ENCODE measurements at places on chromosomes 6 and 20. TPM values are rescaled to one million over a fixed set of nuclear protein-coding genes. Genes with fewer than 3 reads are reported as not detected.

DNA sequence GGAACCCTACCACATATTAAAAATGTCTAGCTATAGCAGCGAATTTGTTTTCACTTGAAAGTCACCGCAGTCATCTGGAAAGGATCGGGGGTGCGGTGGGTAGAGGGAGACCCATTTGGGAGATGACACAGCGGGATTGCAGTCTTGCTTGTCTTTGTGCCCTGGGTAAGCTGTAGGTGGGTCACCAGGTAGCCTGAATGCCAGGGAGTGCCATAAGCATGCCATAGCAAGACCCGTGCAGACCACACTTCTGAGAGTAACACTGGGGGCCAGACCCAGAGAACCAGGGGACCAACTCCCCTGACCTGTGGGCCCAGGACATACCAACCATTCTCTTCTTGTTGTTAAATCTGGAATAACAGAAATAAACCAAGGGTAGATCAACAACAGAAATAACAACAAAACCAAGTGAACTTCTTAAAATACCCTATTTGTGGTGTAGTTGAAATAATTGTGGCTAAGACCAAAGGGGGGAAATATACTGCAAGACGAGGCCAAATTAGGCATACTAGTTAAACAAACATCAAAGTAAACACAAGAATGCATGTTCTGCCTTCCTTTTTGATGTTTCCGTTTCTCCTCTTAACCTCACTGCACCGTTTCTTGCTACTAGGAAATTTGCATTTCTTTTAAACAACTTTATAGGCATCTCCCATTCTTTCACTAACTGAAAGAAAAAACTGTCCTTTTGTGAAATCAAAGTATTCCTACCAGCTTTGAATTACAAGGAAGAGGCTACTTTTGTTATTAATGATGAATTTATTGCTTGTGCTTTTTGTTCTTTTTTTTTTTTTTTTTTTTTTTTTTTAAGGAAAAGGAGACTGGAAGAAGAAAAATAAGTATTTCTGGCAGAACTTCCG, 128.2 kb downstream of the SASH1 start:
- DNase-seq: no peak

- no peak for DNase-seq
Observed at GRCh38 chr20:52060794-52061714, 130.5 kb downstream of the ZFP64 start.

- DNase-seq: no peak
Observed at GRCh38 chr6:8017276-8017701, 46.9 kb downstream of the BLOC1S5 start.

DNA sequence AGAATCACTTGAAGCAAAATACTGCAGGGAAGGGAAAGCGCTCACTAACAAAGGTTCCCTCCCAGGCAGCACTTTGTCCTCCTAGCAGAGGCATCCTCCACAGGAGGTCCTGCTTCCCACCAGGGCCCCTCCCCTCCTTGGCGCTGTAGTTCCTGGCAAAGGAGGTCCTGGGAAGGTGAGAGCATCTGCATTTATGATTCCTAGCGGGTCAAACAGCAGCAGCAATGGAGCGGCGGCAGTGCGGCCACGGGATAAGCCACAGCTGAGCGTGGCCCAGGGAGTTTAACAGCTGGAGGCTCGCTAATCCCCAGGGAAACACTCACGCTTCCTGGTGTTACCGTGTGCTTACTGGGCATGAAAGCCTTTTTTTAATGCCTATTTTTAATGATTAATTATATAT, 185.8 kb downstream of the TTLL2 start:
- DNase-seq: no peak

GRCh38 chr6:22657352-22657980, 88.1 kb downstream of the HDGFL1 start:
- no peak for DNase-seq

- no peak for DNase-seq
Observed at GRCh38 chr20:58384821-58385220, 4.2 kb upstream of the VAPB start.

GRCh38 chr20:37327748-37328147, 18.2 kb upstream of the SRC start:
- DNase-seq: peak; percentile 75

- no peak for DNase-seq
Observed at GRCh38 chr6:28135393-28135792, 6.3 kb upstream of the ZKSCAN8 start.

- no peak for DNase-seq
Observed at GRCh38 chr6:85576476-85576875, 17.2 kb downstream of the SNX14 start.

DNA sequence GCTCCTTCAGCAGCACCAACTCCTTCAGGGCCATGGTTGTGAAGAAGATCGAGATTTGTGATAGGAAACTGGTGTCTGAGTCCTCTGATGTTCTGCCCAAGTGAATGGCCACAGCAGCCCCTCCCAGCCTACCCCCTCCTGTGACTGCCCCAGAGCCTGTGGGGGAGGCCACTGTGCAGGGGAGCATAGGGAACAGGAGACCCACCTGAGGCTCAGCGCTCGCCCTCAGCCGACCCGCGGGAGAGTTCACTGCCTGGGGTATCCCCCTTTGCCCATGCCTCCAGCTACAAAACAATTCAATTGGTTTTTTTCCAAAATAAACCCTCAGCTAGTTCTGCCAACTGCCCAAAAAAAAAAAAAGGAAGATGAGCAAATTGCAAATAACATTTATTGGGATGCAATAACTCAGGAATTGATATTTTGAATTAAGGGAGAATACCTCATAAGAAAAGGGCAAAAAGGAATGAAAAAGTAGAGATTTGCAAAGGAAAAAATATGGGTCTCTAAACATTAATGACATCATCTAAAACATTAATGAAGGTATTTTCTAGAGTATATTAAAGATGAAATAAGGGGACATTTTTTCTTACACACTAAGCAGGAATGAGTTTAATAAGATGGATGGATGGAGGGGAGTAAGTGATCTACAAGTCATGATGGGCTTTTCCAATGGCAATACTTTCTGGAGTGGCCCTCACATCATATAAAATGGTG, 46.1 kb downstream of the KIAA0319 start:
- DNase-seq: no peak

GRCh38 chr20:655726-656624, 3.0 kb upstream of the SRXN1 start:
- no peak for DNase-seq

GRCh38 chr6:28565823-28566526, 40.3 kb downstream of the GPX5 start:
- DNase-seq: no peak

- no peak for DNase-seq
Observed at GRCh38 chr6:15870333-15871043, 207.7 kb upstream of the DTNBP1 start.

DNA sequence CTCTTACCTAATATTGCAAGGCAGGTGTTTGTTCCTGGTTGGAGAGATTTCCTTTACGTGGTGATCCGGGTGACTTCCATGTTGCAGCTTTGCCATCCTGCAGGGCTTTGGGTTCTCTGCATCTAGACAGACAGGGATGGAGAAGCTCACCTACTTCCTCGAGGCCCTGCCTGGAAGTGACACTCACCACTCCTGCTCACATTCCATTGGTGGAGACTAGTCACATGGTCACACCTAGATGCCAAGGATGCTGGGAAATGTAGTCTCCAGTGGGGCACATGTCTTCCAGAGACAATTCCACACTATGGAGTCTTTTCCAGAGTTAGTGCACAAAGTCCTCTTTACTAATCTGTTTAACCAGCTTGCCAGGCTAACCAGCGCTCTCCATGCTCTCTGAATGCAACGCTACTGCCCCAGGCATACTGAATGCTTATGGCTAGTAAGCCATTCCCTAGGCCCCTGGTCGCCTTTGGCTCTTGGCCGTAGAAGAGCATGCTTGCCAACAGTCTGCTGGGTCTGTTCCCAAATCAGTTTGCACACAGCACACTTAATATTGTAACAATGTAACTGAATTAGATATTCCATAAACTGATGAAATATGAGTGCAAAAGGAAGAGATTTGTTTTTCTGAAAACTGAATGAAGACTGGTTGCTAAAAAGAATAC, 6.7 kb upstream of the KCNK15 start:
- DNase-seq: no peak

DNA sequence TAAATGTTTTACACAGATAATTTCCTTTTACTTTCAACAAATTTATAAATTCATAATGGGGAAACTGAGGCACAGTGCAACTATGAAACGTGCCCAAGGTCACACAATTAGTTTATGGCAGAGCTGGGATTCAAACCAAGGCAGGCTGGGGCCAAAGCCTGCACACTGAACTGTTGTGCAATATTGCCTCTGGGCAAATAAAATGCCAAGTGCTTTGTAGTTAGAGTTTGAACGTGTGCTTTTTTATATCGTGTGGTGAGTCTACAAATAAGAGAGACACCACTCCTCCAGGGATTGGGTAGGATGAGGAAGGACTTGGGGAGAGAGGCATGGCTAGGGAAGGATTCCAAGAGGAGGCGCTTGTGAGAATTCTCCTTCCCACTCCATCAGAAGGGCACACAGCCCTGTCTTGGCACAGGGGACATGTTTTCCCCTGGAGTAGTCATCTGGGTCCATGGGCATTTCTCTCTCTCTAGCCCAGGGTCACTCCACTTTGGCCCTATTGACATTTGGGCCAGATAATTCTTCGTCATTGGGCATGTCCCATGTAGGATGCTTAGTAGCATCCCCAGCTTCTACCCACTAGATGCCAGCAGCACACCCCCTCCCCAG, 2.8 kb upstream of the CDH22 start:
- no peak for DNase-seq

DNA sequence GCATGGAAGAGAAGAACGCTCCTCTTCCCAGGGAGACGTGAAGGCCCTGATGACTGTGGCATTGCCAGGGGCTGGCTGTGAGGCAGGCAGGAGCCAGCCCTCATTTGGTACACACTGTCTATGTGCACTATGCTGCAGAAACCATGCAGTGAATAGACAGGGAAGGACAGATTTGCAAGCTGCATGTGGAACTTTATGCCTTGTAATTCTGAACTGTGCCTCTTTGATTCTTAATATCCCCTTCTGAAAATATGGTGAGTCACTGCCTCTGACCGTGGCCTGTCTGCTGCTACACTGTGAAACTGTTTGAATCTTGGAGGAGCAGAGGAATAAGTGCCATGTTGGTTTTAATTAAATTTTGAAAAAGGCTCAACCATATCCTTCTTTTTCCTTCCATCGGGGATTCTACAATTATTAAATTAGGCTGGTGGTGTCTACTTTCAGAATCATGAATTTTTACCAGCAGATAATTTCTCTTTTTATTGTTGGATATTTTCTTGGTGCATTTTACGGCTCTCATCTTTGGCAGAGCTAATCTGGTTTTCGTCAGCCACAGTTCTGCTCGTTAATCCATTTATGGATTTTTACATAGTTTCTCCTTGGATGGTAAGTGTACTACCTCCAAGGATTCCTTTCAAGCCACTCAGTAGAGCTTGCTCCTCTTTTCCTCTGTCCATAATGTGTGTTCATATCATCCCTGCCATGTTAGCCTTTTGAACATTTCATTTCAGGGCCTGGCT, 301.0 kb upstream of the SLC35B3 start:
- no peak for DNase-seq

- DNase-seq: no peak
Observed at GRCh38 chr20:63752411-63753101, 13.0 kb downstream of the SLC2A4RG start.

GRCh38 chr6:136326038-136326553, 36.5 kb upstream of the BCLAF1 start:
- no peak for DNase-seq

Gene PKIB
- total RNA-seq: not detected

Gene RBPJL
- not detected for total RNA-seq

Gene EPHA7
- 0.60 TPM for total RNA-seq

Gene GNAS-AS1
- total RNA-seq: not detected

Gene RNF5
- total RNA-seq: 117 TPM

Gene TXLNB
- total RNA-seq: 0.63 TPM

Gene PSORS1C2
- not detected for total RNA-seq

Gene CAGE1
- total RNA-seq: not detected

Gene SMLR1
- total RNA-seq: not detected

Gene PGC
- not detected for total RNA-seq

Gene SLC16A10
- 1.3 TPM for total RNA-seq

Gene C20orf144
- not detected for total RNA-seq

Gene CST2
- not detected for total RNA-seq

Gene GLP1R
- 0.20 TPM for total RNA-seq

Gene RGS17
- total RNA-seq: not detected

Data from tibial nerve (tissue), 4 donors.